Prostate gland (tissue), 2 donors: ENCODE measurements at places on chromosomes 2 and 18. TPM values are rescaled to one million over a fixed set of nuclear protein-coding genes. Genes with fewer than 3 reads are reported as not detected.

Gene LOXHD1
- 1.4 TPM for total RNA-seq

Gene CPLX4
- not detected for total RNA-seq

Gene ZSWIM2
- not detected for total RNA-seq

Gene LRATD1
- 123 TPM for total RNA-seq

Gene TFPI
- 19.5 TPM for total RNA-seq

Gene FAP
- total RNA-seq = not detected

Gene FRZB
- total RNA-seq = 7.6 TPM

Gene SPC25
- 2.2 TPM for total RNA-seq

DNA sequence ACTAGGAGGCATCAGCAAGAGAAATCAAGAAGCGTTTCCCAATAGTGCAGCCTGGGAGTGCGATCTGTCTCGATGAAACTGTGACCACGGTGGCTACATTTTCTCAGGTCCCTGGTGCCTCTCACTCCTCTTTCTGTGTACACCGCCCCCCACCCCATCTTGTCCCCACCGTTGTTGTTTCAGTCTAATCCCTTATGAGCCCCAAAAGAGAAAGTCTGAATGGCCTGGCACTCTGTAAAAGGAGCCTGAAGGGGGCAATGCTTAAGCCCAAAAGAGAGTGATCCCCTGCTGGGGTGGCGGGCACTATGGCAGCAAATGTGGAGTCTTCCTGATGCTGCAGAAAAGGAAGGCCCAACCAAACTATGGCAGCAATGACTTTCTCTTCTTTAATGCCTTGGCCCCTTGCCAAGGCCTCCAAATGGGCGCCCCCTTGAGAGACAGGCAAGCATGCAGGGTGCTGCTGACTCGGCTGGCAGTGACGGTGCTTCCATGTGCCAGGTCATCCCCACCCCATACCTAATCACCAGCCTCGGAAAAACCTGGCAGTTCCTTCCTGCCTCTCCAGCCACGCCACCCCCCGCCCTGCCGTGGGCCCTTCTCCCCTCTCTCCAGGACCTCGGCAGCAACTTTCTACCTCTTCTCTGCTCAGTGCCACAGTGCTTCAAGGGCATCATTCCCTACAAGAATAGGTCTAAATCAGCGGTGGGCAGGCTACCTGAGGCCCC lies 123.0 kb downstream of the CYP26B1 start:
- no peaks in the 10 kb centered on the region for H3K4me1 ChIP-seq
- no peak overlapping the region for H3K4me3 ChIP-seq
- no peaks in the 10 kb centered on the region for H3K36me3 ChIP-seq

DNA sequence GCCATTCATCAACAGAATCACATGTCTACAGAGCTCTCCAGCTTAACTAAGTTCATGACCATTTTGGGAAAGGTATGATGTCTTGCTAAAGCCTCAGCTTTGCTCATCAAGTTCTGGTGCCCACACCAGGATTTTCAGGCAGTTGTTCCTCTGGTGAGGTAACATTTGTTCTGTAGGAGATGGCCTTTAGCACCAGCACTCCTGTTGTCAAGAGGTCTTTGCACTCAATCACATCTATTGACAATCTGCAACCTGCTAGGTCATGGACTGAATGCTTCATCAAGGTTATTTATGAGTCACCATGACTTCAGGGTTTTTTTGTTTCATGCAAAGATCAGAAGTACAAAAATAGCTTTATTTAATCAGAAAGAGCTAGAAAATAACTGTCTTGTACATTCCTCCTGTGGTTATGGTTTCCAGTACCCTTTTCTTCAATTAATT lies 36.6 kb upstream of the VIT start:
- no peak overlapping the region for H3K4me3 ChIP-seq
- DNase-seq = no peak
- no peak overlapping the region for H3K27ac ChIP-seq
- no peaks in the 10 kb centered on the region for H3K27me3 ChIP-seq
- no peaks in the 10 kb centered on the region for H3K4me1 ChIP-seq

DNA sequence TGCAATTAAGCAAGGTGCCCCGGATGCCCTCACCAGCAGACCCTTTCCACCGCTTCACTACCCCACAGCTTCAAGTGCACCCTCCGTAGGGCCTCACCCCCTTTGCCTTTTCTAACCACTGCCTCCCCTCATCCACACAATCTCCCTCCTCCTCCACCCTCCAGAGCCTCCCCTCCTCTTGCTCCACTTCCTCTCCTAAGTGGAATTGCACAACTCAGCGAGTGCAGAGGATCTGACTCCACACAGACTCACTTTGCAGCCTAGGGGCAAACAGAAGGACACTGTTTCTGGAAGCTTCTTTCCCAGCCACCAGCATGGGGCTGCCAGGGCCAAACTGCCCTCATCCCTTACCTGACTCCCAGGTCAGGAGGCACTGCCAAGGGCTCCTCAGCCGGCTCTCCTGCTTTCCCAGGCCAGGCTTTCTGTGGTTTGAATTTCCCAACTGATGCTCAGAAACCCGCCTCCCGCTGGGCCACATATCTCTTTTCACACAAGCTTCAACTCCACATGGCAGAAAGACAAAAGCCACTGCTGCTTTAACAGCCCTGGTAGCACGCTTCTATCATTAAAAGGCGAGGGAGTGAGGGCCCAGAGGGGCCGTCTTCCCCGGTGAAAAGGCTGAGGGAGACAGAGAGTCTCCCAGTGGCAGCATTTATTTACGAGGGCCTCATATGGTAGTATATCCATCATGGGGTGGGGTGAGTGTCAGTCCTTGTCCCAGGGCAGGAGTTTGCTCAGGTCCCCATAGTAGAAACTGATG lies 74.7 kb upstream of the MGAT4A start:
- peak overlapping the region; percentile 27 for H3K27ac ChIP-seq
- peak; percentile 24 for DNase-seq
- no peaks in the 10 kb centered on the region for H3K27me3 ChIP-seq
- no peaks in the 10 kb centered on the region for H3K36me3 ChIP-seq
- peaks cover 7% of the 10 kb centered on the region for H3K4me1 ChIP-seq

DNA sequence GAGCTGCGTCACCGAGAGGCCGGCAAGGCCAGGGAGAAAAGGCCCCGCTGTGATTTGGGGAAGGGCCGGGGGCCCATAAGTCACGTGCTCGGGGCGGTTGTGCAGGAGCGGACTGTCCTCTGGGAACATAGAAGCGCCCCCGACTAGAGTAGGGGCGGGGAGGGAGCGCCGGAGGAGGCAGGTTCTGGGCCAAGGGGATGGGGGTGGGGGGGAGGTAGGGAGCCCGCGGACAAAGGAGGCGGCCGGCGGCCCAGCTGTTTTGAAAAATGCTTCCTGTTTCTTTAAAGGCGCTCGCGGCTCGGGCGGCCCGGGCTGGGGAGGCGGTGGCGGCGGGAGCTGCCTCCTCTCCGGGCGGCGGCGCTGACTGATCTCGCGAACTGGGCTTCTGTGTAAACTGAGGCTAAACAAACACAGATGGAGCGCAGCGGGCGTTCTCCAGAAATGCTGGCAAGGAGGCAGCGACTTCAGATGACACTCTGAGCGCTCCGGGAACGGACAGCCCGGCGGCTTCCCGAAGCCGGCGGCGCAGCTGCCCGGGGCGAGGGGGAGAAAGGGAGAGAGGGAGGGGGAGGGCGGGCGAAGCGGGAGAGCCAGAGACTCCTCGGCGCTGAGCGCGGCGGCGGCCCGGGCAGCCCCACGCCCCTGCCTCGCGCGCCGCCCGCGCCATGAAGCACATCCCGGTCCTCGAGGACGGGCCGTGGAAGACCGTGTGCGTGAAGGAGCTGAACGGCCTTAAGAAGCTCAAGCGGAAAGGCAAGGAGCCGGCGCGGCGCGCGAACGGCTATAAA lies at the start of gene ATOH8:
Gene ATOH8 (plus strand): TSS at position 467 of the 788 bp plus-strand sequence. CDS start 199 bp downstream, at position 666.
- peak; percentile 72 for DNase-seq
- H3K27me3 ChIP-seq = no peaks in the 10 kb centered on the region
- H3K27ac ChIP-seq = peak within 1 kb of the TSS; percentile 72

GRCh38 chr2:169077674-169078240 lies 8.4 kb downstream of the DHRS9 start:
- no peaks in the 10 kb centered on the region for H3K4me1 ChIP-seq
- H3K36me3 ChIP-seq = no peaks in the 10 kb centered on the region
- no peaks in the 10 kb centered on the region for H3K27me3 ChIP-seq
- no peak for DNase-seq
- no peak overlapping the region for H3K4me3 ChIP-seq

- H3K27ac ChIP-seq = no peak overlapping the region
- no peak overlapping the region for H3K4me3 ChIP-seq
- H3K4me1 ChIP-seq = no peaks in the 10 kb centered on the region
- no peaks in the 10 kb centered on the region for H3K27me3 ChIP-seq
- no peaks in the 10 kb centered on the region for H3K36me3 ChIP-seq
Observed at GRCh38 chr2:161068670-161069069, 91.6 kb upstream of the TANK start.

GRCh38 chr18:39693359-39693758 lies 2127.8 kb upstream of the CELF4 start:
- DNase-seq = no peak
- H3K4me3 ChIP-seq = no peak overlapping the region
- no peaks in the 10 kb centered on the region for H3K4me1 ChIP-seq
- H3K36me3 ChIP-seq = no peaks in the 10 kb centered on the region
- H3K27ac ChIP-seq = no peak overlapping the region
